ENCODE measurements at places on chromosomes 3 and 15. TPM values are rescaled to one million over a fixed set of nuclear protein-coding genes. Genes with fewer than 3 reads are reported as not detected.

TMEM207 gene
- not detected for total RNA-seq

DNA sequence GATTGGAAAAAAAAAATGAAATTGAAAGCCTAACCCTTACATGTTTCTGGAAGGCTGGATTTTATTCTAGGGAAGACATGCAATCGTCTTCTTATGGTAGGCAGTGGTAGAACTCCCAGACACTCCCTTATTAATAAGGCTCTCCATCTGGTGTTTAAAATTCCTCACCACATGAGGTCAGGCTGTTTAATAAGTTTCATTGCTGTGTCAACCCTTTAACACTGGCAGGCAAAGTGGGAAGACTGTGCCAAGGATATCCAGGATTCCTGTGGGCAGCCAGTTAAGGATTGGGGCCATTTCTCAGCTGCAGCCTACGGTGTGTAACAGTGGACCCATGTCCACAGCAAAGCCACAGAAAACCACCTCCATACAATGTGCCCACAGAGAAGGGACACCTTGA is 225.5 kb upstream of the CHRM5 start:
- no peak for DNase-seq

DNA sequence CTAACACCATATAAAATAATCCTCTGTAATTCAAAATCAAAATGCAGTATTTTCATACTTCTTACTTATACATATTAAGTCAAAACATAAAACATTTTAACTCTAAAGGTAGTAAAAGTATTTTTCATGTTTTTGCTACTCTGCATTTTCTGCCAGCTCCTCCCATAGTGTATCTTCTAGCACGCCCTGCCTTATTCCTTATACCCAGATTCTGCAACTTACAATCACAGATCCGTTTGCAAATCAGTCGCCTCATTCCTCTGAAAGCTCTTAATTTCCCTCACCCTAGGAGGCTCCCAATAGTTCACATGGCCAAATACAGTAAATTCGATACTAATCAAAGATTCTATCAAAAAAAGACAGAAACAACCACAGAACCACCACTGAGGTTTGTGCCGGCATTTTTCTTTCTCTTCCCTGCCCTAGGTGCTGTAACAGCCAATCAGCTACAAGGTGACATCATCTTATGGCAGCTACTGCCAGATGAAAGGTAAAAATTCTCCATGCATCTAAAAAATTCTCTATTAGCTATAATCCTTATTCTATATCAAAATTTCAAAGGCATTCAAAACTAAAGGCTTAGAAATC is 72.9 kb downstream of the CLASP2 start:
- DNase-seq, result no peak

EPHA3 gene
- not detected for total RNA-seq

DNA sequence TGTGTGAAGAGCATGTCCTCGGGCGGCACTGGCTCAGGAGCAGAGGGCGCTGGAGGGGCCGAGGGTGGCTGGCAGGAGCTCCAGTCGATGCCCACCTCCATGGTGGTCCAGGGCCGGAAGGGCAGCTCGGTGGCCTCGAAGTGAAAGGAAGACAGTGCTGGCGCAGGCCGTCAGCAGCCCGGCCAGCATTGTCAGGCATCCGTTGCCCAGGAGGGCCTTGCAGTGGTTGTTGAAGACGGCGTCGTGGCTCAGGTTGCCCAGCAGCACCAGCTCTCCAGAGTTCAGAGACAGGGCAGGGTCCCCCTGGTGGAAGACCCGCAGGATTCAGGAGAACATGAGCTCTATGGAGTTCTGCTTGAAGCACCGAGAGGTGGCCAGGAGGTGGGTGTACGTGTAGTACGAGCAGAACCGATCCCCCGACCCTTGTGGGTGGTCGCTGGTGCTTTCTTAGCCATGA is 16.5 kb upstream of the SIAH2 start:
- no peak for DNase-seq

HDC gene
- not detected for total RNA-seq

LRRC49 gene
- total RNA-seq, result not detected

DNA sequence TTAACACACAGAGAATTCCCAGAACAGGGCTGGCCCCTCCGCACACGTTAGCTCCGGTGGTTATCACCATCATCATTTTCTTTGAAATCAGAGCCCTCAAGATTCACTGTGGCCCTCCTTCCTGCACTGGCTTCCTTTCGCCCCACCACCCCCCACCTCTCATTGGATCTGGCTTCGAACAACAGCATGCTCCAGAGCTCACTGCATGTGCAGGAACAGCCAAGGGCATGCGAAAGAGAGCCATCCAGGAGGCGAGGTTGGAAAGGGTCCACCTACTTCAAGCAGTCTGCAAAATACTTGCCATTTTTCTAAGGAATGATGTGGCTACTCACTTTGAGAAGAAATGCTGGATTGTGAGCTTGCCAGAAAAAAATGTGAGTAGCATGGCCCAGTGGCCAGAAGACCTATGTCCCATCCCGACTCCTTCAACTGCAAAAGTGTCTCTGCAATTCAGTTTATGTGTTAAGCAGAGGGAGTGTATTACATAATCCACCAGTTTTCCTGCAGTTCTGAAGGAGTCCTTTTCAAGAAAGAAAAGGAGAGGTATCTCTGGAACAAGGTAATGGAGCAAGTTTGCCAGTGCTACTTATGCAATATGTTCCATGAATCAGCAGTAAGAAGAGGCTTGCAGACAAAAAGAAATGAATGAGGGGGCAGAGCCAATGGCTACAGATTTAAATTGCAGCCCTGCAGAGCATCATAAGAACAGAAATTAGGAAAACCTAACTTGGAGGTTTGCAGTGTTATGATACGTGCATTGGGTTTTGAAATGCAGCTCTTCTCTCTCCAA is 92.8 kb downstream of the OCA2 start:
- DNase-seq, result no peak

GDPGP1 gene
- total RNA-seq, result 10.2 TPM

DNA sequence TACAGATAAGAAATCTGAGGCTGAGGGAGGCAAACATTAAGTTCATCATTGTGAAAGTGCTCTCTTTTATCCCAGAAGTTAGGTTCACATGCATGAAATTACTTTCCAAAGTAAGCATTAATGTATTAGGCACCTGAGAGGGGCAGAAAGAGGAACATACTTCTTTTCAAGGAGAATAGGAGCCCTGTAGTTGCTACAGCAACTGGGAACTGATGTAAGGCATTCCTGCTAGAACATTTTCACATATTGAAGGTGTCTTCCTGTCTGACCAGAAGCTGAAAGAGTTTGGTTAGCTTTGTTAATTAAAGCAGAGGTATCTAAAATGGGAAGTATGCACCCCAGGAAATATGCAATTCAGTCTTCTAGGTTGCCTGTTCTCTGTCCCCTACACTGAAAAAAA is 65.5 kb upstream of the ZBTB20 start:
- no peak for DNase-seq

OIP5 gene
- total RNA-seq, result 17.1 TPM

ILDR1 gene
- total RNA-seq, result not detected

GRCh38 chr3:11660242-11660641 is 16.5 kb upstream of the VGLL4 start:
- DNase-seq, result no peak

DNA sequence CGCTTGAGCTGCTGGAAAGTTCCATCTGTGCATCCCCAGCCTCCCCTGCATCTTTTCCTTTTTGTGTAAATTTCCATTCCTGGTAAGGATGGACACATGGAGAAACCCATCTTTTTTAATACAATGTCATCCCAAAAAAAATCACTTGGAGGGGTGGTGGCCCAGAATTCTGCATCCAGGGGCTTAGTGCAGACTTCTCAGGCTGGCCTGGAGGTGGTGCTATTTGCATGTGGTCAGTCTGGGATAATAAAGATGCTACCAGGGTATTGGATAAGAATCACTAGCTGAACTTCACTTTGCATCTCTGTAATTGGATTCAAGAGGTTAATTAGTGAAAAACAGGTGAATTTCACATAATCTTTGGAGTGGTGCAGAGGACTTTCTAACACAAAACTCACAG is 1.8 kb upstream of the ZSCAN2 start:
- DNase-seq, result no peak
